ENCODE measurements at places on chromosomes 1 and 21.

GRCh38 chr1:112540226-112540794 is 31.5 kb downstream of the WNT2B start:
- H3K36me3 ChIP-seq, result peaks cover 28% of the 10 kb centered on the region
- no peaks in the 10 kb centered on the region for H3K27me3 ChIP-seq
- H3K4me1 ChIP-seq, result peaks cover 5% of the 10 kb centered on the region
- DNase-seq, result no peak

DNA sequence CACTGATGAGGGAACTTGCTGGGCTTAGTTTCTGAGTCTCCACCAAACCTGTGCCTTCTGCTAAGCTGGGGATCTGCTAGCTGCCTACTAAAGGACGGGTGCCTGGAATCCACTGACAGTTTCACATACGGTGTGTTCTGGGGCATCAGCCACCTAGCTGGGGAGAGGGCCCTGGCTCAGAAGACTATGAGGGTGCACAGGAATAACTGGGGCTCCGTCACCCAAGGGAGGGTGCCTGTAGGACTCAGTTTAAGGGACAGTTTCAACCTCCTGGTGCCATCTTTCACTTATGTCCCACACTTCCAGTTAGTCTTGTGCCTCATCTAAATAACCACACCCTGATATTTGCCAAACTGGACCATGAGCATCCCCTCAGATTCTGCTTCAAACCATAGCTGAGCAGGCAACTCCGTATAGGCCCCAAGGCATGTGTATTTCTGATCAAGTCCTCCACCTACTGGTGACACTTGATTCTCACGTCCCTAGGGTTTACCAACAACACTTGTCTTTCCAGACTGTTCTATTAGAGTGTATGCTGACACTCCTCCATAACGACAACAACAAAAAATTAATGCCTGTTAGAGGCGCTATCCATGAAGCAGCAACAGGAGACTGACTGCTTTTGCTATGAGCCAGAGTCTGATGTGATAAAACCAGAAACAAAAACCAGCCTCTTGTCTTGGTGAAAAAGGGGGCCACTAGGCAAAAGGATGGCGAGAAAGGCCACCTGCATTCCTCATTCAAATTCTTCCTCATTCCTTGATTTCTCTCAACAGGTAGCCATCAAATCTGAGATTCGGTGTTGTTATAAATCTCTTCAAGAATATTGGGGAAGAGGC is 55.0 kb upstream of the PAXBP1 start:
- H3K4me1 ChIP-seq, result peaks cover 4% of the 10 kb centered on the region
- peak; percentile 32 for DNase-seq
- H3K27me3 ChIP-seq, result peaks cover 2% of the 10 kb centered on the region
- no peak overlapping the region for H3K4me3 ChIP-seq

GRCh38 chr1:197422993-197423392 is 154.9 kb downstream of the CRB1 start:
- no peaks in the 10 kb centered on the region for H3K36me3 ChIP-seq
- DNase-seq, result no peak
- H3K27me3 ChIP-seq, result no peaks in the 10 kb centered on the region
- H3K27ac ChIP-seq, result no peak overlapping the region
- no peak overlapping the region for H3K4me3 ChIP-seq
- H3K4me1 ChIP-seq, result no peaks in the 10 kb centered on the region

DNA sequence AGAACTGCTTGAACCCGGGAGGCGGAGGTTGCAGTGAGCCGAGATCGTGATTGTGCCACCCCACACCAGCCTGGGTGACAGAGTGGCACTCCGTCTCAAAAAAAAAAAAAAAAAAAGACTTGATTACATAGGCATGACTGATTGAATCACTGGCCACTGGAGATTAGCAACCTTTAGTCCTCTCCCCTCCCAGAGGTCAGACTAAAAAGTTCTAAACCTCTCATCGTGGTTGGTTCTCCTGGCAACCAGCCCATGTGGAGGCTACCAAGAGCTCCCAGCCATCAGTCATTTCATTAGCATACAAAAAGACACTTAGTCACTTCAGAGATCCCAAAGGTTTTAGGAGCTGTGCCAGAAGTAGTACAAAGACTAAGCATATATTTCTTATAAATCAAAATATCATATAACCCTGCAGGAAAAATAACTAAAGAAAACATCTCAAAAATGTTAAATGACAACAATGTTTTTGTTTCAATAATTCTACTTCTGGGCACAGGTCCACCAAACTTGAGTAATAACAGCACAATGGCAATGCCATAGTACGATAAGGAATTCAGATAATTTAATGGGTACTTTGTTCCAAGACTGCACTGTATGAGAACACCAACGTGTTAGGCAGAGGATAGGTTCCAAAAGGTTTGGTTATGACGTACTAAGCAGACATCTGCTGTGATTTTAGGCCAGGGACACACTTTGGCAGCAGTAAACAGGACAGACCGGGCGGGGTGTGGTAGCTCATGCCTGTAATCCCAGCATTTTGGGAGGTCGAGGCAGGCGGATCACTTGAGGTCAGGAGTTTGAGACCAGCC is 18.1 kb downstream of the USP48 start:
- peaks cover 66% of the 10 kb centered on the region for H3K4me1 ChIP-seq
- H3K27me3 ChIP-seq, result no peaks in the 10 kb centered on the region
- no peak for DNase-seq
- peak overlapping the region; percentile 78 for H3K27ac ChIP-seq
- H3K36me3 ChIP-seq, result peaks cover 31% of the 10 kb centered on the region

DNA sequence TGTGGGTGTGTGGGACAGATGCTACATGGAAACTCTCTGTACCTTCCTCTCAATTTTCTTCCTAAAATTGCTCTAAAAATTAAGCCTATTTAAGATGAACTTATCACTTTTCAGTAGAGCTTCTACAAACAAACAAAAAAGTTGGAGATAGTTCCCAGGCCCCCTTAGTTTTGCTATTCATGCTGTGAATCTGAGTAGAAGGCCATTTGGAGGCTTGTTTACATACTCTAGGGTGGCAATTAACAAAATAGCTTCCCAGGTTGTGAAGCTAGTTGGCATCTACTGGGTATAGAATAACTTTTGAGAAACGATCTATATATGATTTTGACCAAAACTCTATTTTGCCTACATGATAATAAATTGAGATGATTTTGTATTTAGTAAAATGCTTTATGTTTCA is 541.4 kb upstream of the B3GALT2 start:
- H3K27me3 ChIP-seq, result no peaks in the 10 kb centered on the region
- H3K4me3 ChIP-seq, result no peak overlapping the region
- no peak overlapping the region for H3K27ac ChIP-seq
- H3K36me3 ChIP-seq, result no peaks in the 10 kb centered on the region

- peak overlapping the region; percentile 65 for H3K27ac ChIP-seq
- no peak overlapping the region for H3K4me3 ChIP-seq
Observed at GRCh38 chr1:50724626-50725286, 235.3 kb downstream of the FAF1 start.

- no peaks in the 10 kb centered on the region for H3K27me3 ChIP-seq
- DNase-seq, result no peak
- no peak overlapping the region for H3K4me3 ChIP-seq
- no peaks in the 10 kb centered on the region for H3K4me1 ChIP-seq
Observed at GRCh38 chr1:1755852-1756251, 22.4 kb downstream of the NADK start.

- peaks cover 9% of the 10 kb centered on the region for H3K36me3 ChIP-seq
- peaks cover 3% of the 10 kb centered on the region for H3K27me3 ChIP-seq
- no peak overlapping the region for H3K27ac ChIP-seq
- peaks cover 13% of the 10 kb centered on the region for H3K4me1 ChIP-seq
Observed at GRCh38 chr1:37599940-37600339, 4.2 kb upstream of the GNL2 start.

GRCh38 chr1:65147424-65148177 is 402 bp upstream of the AK4 start:
- H3K4me1 ChIP-seq, result peaks cover 18% of the 10 kb centered on the region
- peak; percentile 63 for DNase-seq
- H3K4me3 ChIP-seq, result peak overlapping the region; percentile 78
- no peaks in the 10 kb centered on the region for H3K36me3 ChIP-seq
- H3K27me3 ChIP-seq, result peaks cover 58% of the 10 kb centered on the region

DNA sequence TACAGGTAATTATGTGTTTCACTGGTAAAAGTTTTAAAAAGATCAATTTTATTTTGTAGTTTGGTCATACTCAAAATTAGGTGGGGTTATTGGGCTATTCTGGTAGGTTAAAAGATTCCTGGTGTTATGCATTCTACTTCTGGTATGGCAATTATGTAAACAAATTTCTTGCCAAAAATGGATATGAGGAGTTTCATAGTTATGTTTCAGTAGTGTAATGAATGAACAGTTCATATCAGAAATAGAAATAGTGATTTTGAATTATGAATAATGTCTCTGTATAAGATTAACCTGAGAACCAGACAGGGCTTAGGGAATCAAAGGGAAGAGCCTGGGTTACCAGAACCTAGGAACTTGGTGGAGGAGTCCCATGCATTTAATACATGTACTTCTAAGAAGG is 15.9 kb downstream of the ATF6 start:
- DNase-seq, result no peak
- H3K4me1 ChIP-seq, result peaks cover 20% of the 10 kb centered on the region
- peak overlapping the region; percentile 7 for H3K27ac ChIP-seq
- H3K36me3 ChIP-seq, result peaks cover 78% of the 10 kb centered on the region

DNA sequence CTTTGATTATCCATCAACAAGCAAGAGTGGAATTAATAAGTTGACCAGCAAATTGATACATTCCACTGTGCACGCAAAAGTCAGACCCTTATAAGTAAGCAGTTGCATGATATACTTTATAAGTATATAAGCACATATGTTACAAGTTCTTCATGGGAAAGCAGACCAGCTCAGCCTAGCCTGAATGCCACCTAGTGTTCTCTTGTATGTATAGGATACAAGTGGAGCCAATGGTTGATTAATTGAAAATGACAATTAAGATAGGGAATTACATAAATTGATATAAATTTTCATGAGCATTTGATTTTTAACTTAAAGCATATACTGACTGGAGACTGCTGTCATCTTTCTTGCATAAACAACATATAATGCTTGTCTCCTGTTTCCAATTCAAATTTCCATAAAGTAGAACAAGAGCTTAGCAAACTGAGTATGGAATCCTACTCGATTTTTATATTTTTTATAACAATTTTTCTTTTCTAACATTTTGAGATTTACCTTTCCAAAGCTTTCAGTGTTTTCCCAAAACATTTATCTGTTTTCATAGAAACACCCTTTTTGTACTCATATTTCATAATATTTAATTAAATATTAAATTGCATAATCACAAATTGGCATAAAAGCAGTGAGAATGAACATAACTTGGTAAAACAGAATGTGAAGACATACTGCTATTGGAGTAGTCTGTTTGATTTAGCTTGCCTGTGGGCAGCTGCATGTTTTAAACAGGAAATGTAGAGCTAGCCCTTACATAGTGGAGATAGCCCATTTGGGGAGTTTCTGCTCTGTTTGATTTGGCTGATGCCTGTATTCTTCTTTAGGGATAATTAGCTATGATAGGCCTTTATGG is 62.8 kb downstream of the MAGI3 start:
- H3K4me3 ChIP-seq, result no peak overlapping the region
- no peaks in the 10 kb centered on the region for H3K4me1 ChIP-seq
- no peaks in the 10 kb centered on the region for H3K27me3 ChIP-seq
- H3K27ac ChIP-seq, result no peak overlapping the region
- DNase-seq, result no peak

DNA sequence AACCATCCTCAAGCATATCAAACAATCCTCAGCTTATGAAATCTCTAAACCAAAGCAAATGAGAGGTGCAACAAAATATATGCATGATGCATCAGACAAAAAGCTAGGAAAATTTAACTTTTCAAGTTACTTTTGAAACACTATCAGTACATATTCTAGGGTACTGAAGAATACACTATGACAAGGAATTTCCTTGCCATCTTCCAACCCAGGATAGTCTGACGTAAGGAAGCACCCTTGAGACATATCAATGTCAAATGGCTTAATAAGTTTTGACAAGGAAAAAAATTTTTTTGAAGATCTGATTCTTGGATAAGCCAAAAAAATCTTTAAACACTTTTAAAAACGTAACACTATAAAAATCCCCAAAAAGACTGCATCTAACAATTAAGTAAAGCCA is 64.9 kb downstream of the KIFAP3 start:
- H3K36me3 ChIP-seq, result peaks cover 24% of the 10 kb centered on the region
- no peaks in the 10 kb centered on the region for H3K27me3 ChIP-seq
- DNase-seq, result no peak
- no peak overlapping the region for H3K4me3 ChIP-seq
- H3K4me1 ChIP-seq, result no peaks in the 10 kb centered on the region
- no peak overlapping the region for H3K27ac ChIP-seq

- no peaks in the 10 kb centered on the region for H3K27me3 ChIP-seq
- H3K4me1 ChIP-seq, result peaks cover 56% of the 10 kb centered on the region
- H3K4me3 ChIP-seq, result peak overlapping the region; percentile 93
- H3K27ac ChIP-seq, result peak overlapping the region; percentile 88
Observed at GRCh38 chr1:185046668-185047067, 1.3 kb downstream of the RNF2 start.

- no peaks in the 10 kb centered on the region for H3K4me1 ChIP-seq
- no peak overlapping the region for H3K27ac ChIP-seq
- no peak overlapping the region for H3K4me3 ChIP-seq
- H3K36me3 ChIP-seq, result no peaks in the 10 kb centered on the region
Observed at GRCh38 chr1:72936942-72937341, 654.6 kb upstream of the NEGR1 start.

DNA sequence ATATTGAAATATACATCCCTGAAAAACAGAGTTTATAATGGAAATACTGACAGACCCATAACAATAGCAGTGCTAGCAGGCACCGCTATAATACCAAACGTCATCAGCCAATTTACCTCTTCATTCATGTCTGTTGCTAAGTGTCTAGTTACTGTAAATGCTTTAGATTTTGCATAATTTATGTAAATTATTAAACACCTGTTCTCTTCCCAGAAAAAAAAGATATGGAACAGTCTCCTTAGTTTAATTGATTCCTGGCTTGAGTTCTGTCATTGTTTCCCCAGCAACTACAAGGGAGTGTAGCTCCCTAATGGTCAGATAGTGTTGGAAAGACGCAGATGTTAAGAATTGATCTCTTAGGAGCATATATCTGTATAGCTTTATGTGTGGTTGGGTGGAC is 817.9 kb upstream of the ADGRL2 start:
- no peaks in the 10 kb centered on the region for H3K4me1 ChIP-seq
- no peak overlapping the region for H3K27ac ChIP-seq
- H3K36me3 ChIP-seq, result no peaks in the 10 kb centered on the region

DNA sequence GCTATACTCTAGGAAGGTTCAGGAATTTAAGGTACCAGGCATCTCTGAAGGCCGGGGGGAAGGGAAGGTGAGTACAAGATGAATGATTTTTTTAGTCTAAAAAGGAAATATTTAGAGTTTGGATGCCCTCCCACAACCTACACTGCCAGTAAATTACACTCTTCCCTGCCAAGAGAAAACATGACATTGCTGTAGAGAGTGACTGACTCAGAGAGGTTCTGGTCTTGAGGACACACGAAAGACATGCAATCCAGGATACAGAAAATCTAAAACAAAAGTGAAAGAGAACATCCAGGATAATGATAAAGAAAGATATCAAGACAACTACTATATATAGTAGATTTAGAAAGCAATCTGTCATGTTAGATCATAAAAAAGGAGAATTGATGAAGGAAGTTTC is 200.5 kb downstream of the TYW3 start:
- no peak overlapping the region for H3K4me3 ChIP-seq
- no peaks in the 10 kb centered on the region for H3K27me3 ChIP-seq
- H3K4me1 ChIP-seq, result no peaks in the 10 kb centered on the region
- H3K36me3 ChIP-seq, result no peaks in the 10 kb centered on the region
- no peak overlapping the region for H3K27ac ChIP-seq

All from activated T-cell treated with anti-CD3 and anti-CD28 coated beads, Interleukin-2, amount 50 U/mL, for 24 hours (primary cell).